Spinal cord (tissue), 10 donors: ENCODE measurements at places on chromosomes 7 and 10. TPM values are rescaled to one million over a fixed set of nuclear protein-coding genes. Genes with fewer than 3 reads are reported as not detected.

DNA sequence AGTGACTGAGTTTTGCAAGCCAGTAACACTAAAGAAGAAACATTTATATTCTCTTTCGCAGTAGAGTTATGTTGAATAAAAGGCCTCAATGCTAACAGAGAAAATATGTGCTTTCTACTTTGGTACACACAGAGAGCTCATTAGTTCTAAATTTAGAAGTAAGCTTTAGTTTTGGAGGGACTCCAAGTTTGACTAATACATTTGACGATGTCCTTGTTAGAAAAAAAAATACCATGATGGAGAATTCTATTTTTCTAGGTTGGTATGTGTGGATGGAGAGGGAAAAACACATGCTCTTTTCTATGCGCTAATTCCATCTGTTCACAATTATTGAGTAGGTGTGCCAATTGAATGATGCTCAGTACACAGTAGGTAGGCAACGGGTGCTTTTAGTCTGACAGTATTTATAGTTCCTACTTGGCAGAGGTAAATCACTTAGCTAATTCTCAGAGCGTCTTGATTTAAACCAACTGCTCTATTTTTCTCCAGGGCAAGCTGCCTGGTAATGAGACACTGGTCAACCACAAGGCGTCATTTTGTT, 327.2 kb upstream of the AKR1E2 start:
- H3K27ac ChIP-seq, result peak overlapping the region; percentile 48
- H3K36me3 ChIP-seq, result no peaks in the 10 kb centered on the region
- H3K4me3 ChIP-seq, result no peak overlapping the region
- peak; percentile 18 for DNase-seq
- no peaks in the 10 kb centered on the region for H3K4me1 ChIP-seq

GRCh38 chr7:85220023-85220422, 33.2 kb upstream of the SEMA3D start:
- DNase-seq, result no peak
- H3K36me3 ChIP-seq, result no peaks in the 10 kb centered on the region
- H3K27me3 ChIP-seq, result no peaks in the 10 kb centered on the region
- no peak overlapping the region for H3K27ac ChIP-seq
- no peak overlapping the region for H3K4me3 ChIP-seq

TMEM236 gene
- 0.44 TPM for total RNA-seq

BMPR1A gene
- 84.0 TPM for total RNA-seq

ABCA13 gene
- 0.66 TPM for total RNA-seq

GRCh38 chr7:101216001-101216859, 1.2 kb downstream of the PLOD3 start:
- H3K27ac ChIP-seq, result peak overlapping the region; percentile 96
- no peaks in the 10 kb centered on the region for H3K27me3 ChIP-seq
- peaks cover 40% of the 10 kb centered on the region for H3K4me1 ChIP-seq
- H3K4me3 ChIP-seq, result peak overlapping the region; percentile 87
- DNase-seq, result peak; percentile 9

DNA sequence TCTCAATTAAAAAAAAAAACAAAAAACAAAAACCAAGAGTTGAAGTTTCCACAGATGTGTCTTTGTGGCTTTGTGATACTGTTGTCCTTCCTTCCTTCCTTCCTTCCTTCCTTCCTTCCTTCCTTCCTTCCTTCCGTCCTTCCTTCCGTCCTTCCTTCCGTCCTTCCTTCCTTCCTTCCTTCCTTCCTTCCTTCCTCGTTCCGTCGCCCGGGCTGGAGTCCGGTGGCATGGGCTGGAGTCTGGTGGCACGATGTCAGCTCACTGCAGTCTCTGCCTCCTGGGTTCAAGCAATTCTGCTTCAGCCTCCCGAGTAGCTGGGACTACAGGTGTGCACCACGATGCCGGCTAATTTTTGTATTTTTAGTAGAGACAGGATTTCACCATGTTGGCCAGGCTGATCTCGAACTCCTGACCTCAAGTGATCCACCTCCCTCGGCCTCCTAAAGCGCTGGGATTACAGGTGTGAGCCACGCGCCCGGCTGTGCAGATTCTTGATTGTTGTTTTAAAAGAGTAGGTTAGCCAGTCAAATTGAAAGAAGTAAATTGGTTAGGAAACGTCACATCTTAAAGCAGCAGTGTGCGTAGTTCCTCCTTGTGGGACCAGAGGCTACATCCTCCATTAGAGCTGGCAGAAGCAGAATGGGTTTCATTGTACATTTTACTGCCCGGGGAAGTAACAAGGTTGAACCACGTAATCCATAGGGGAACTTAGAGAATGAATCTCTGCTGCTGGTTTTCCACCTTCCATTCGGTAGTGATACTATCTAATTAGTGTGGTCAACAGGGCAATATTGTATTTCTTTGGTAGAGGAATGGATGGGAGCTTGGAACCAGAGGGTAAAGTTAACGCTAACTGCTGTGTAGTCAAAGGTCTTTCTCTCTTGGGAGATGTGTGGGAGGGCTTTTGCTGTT, 20.6 kb downstream of the DNAJB6 start:
- H3K36me3 ChIP-seq, result peaks cover 16% of the 10 kb centered on the region
- no peaks in the 10 kb centered on the region for H3K27me3 ChIP-seq
- peaks cover 13% of the 10 kb centered on the region for H3K4me1 ChIP-seq
- H3K27ac ChIP-seq, result no peak overlapping the region

- no peaks in the 10 kb centered on the region for H3K36me3 ChIP-seq
- H3K4me1 ChIP-seq, result no peaks in the 10 kb centered on the region
- no peak overlapping the region for H3K4me3 ChIP-seq
- DNase-seq, result no peak
Observed at GRCh38 chr7:101780281-101780680, 37.1 kb upstream of the CUX1 start.

DNA sequence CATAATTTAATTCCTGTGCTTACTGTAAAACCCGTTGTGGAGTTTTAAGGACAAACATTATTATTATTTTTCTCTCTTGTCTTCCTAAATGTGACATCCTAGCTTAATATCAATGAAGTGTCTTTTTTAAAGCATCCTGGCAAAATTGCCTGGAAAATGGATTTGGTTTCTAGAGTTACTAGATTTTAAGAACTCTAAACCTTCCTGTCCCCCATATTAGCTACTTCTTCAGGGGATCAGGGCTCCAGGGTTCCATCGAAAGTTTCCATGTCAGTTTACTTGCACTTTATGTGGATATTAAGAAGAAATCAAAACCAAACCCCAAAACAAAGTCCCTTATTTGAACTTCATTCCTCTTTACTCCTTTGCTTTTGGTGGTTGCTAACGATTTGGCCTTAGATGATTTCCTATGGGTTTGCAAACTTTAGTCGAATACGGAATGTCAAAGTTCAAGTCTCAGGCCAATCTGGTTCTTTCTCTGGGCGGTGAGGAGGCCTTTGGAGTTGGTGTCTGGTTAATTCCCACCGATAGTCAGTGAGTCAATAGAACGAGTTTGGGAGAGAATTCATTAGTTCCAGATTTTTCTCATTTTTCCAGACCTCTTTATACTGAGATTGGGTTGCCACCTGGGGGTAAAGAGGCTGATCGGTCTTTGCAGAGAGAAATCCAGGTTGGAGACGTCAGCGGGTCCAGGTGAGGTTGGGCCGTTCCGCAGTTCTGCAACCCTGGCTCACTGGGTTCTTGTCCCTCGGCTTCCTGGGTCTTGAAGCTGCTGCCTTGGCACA, 1.1 kb downstream of the CUX1 start:
- no peak for DNase-seq
- H3K4me3 ChIP-seq, result no peak overlapping the region
- H3K27ac ChIP-seq, result no peak overlapping the region
- no peaks in the 10 kb centered on the region for H3K36me3 ChIP-seq
- peaks cover 23% of the 10 kb centered on the region for H3K4me1 ChIP-seq

ZNF438 gene
- total RNA-seq, result 12.4 TPM

GRCh38 chr7:108211382-108212201, 81.4 kb upstream of the LAMB4 start:
- no peak for DNase-seq
- H3K4me3 ChIP-seq, result no peak overlapping the region
- no peaks in the 10 kb centered on the region for H3K4me1 ChIP-seq
- H3K27ac ChIP-seq, result no peak overlapping the region
- H3K27me3 ChIP-seq, result no peaks in the 10 kb centered on the region

GRCh38 chr10:113290137-113290536, 262.7 kb upstream of the HABP2 start:
- H3K4me1 ChIP-seq, result no peaks in the 10 kb centered on the region
- H3K4me3 ChIP-seq, result no peak overlapping the region
- no peak overlapping the region for H3K27ac ChIP-seq
- H3K27me3 ChIP-seq, result no peaks in the 10 kb centered on the region
- DNase-seq, result no peak

CNTNAP2 gene
- 41.3 TPM for total RNA-seq

DNA sequence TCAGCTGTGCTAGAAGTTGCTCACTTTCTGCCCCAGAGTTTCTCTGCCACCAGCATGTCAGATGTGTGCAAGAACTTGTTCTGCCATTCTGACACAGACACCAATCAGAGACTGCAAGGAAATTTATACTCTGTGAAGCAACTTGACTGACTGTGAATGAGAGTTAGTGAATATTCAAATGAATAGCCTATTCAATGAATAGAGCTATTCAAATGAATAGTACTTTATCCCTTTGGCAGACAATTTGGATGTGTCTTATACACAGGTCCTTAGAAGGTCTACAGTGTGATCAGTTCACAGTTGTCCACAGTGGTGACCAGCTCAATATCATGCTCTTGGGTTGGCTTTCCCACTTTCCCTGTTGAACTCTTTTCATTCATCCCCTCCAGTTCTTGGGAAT, 138.1 kb downstream of the MACC1 start:
- no peaks in the 10 kb centered on the region for H3K27me3 ChIP-seq
- no peaks in the 10 kb centered on the region for H3K4me1 ChIP-seq
- no peak overlapping the region for H3K4me3 ChIP-seq
- no peaks in the 10 kb centered on the region for H3K36me3 ChIP-seq
- DNase-seq, result no peak

DNA sequence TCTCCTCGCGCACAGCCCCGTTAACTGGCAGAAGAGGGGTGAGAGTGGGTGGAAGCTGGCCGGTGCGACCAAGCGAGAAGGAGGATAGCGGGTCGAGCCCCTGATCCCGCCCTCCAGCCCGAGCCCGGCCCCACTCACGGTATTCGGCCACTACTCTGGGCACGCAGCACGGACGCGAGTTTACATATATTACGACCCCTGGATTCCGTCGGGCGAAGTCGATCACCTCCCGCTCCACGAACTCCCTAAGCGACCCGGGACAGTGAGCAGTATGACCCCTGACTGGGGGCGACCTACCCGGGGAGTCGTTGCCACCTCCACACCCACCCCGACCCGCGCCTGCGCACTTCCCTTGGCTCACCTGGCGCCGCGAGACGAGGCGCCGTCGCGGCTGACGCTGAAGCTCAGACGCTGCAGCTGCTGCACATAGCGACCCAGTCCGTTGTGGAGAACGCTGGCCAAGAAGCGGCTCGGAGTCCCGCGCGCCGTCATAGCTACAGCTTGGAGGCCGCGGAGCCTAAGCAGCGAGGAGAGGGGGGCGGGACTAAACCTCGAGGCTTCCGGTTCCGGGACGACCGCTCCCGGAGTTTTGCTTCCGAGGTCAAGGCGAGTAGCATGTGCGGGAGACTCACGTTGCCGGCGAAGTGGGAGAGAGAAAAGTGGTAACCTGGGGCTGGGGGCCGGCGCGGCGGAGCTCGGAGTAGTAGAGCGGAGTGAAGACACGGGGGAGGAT, at the start of the genes MRPL43 and TWNK:
Gene MRPL43, minus strand, starts transcription at position 546 of the 733 bp plus-strand sequence. Its CDS starts 54 bp downstream, at position 492.
Gene TWNK, plus strand, starts transcription at position 592 of the 733 bp plus-strand sequence. CDS start 668 bp downstream, outside the sequence.
- peak within 1 kb of the TSS; percentile 60 for H3K27ac ChIP-seq
- peaks cover 67% of the 10 kb centered on the region for H3K36me3 ChIP-seq
- no peaks in the 10 kb centered on the region for H3K27me3 ChIP-seq
- peak; percentile 95 for DNase-seq
- H3K4me1 ChIP-seq, result peaks cover 30% of the 10 kb centered on the region
- peak within 1 kb of the TSS; percentile 87 for H3K4me3 ChIP-seq

DNA sequence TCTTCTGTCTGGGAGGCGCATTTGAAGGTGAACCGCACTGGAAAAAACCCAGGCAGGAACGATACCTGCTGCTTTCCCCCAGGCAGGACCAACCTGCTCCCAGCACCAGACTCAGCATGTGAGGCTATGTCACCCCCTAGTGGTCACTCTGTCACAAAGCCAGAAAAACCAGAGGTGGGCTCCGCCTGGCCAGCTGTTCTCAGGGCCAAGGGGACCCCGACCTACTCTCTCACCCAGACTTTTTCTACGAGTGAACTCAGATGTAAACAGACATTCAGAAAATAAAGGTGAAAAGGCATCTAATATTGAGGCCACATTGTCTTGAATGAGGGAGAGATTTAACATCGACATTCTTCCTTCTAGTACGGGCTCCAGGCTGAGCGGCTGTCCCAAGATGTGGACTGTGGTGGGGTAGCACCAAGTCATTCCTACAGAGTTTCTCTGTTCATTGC, 117.3 kb downstream of the PRKAG2 start:
- no peak overlapping the region for H3K27ac ChIP-seq
- peak; percentile 57 for DNase-seq
- peaks cover 70% of the 10 kb centered on the region for H3K4me1 ChIP-seq
- H3K27me3 ChIP-seq, result peaks cover 7% of the 10 kb centered on the region
- H3K36me3 ChIP-seq, result no peaks in the 10 kb centered on the region
- no peak overlapping the region for H3K4me3 ChIP-seq

DNA sequence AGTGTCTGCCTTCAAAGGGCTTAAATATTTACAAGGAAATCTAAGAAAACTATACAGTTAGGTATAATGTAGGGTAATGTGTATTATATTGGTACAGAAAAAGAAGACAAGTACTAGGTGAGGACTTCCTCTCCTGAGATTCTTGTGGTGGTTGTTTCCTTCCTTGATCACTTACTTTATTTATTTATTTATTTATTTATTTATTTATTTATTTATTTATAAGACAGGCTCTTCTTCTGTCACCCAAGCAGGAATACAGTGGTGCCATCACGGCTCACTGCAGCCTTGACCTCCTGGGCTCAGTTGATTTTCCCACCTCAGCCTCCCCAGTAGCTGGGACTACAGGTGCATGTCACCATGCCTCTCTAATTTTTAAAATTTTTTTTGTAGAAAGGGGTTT, 18.2 kb upstream of the DNAH11 start:
- no peaks in the 10 kb centered on the region for H3K27me3 ChIP-seq
- H3K36me3 ChIP-seq, result no peaks in the 10 kb centered on the region
- no peak overlapping the region for H3K4me3 ChIP-seq
- H3K4me1 ChIP-seq, result no peaks in the 10 kb centered on the region
- no peak for DNase-seq
- no peak overlapping the region for H3K27ac ChIP-seq

- peak; percentile 79 for DNase-seq
- peaks cover 56% of the 10 kb centered on the region for H3K27me3 ChIP-seq
- peak overlapping the region; percentile 54 for H3K4me3 ChIP-seq
- H3K36me3 ChIP-seq, result no peaks in the 10 kb centered on the region
- H3K4me1 ChIP-seq, result peaks cover 10% of the 10 kb centered on the region
Observed at GRCh38 chr10:28668363-28669226, 8.7 kb upstream of the BAMBI start.

DNA sequence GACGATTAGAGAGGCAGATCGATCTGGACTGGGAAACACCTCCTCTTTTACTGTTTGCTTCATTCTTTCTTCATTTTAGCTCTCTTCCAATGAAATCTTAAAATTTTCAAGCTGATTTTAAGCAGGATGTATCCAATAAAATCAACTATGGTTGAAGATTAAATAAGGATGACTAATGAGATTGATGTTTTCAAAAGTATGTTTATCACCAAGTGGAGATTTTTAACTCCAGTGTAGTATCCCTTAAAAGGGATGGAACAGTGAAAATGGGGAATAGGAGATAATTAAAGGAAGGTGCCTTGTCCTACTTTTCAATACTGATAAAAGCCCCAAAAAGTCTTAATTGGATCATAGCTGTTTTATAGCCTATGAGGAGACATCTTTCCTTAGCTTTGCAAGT, 11.6 kb upstream of the LIPF start:
- no peaks in the 10 kb centered on the region for H3K27me3 ChIP-seq
- no peak overlapping the region for H3K27ac ChIP-seq
- H3K4me1 ChIP-seq, result no peaks in the 10 kb centered on the region
- H3K4me3 ChIP-seq, result no peak overlapping the region
- no peaks in the 10 kb centered on the region for H3K36me3 ChIP-seq
